AG20443 (cell line): ENCODE measurements at places on chromosomes 16 and 17.
A peak's percentile ranks its signal among the peaks of the same experiment; 100 is the strongest.

GRCh38 chr16:57072616-57073275 is 19.6 kb upstream of the CPNE2 start:
- no peak for DNase-seq

- DNase-seq: no peak
Measured at GRCh38 chr16:50900391-50900942, 158.6 kb downstream of the CYLD start.

DNA sequence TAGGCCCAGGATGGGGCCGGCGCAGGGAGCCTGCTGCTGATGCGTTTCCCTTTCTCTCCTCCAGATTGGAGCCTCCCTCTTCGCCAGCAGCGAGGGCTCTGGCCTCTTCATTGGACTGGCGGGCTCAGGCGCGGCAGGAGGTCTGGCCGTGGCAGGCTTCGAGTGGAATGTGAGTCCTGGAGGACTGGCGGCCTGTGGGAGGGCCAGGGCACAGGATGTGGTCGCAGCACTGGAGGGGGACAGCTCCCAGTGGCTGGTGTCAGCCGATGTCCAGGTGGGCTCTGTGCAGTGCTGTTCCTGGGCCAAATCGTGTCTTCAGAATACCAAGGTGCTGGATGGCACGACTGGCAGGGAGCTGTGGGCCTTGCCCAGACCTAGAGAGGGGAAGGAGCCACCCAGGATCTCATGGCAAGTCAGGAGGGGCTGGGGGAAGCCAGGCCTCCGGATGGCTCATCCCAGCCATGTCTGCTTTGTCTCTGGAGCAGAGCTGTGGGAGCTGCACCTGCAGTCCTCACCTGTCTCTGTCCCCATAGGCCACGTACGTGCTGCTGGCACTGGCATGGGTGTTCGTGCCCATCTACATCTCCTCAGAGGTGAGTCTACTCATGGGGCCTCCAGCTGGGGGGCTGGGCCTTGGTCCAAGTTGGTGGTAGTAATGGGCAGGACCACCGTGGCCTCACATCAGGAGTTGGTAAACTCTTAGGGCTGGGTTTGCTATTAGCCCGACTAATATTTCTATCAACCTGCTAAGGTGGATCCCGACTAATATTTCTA is 7.3 kb downstream of the SLC5A10 start:
- DNase-seq: no peak

DNA sequence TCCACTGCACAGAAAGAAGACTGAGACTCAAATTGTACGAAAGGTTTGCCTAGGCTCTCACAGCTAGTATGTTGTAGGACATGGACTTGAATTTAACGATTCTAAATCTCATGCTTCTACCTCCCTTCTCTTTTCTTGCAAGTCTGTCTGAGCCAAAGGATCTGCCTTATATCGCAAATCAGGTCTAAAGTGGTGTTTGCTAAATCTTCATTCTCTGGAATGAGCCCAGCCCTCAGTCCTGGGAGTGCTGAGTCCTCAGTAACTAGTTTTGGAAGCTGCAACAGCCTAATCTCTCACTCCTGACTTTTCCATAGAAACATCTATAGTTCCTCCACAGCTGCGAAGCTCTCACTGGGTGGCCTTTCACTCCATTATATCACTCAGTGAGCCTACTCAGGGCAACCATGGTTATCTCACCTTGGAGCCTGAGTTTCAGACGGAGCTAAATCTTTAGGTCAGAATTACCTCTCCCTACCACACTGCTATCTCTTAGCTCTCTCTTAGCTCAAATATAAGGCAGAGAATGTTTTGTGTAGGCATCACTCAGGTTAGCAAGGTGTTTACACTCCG is 575.5 kb upstream of the C16orf82 start:
- DNase-seq: no peak

DNA sequence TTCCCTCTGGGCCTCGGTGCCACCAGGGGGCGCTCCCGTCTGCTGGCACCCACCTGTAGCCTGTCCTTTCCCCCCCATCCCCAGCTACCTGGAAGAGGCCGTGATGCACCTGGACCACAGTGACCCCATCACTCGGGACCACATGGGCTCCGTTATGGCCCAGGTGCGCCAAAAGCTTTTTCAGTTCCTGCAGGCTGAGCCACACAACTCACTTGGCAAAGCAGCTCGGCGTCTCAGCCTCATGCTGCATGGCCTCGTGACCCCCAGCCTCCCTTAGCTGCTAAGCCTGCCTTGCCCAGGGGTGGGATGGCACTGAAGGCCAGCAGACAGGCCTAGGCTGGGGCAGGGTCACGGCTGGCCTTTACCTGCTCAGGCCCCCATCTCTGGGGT is 818 bp upstream of the NRN1L start:
- DNase-seq: peak; percentile 79

GRCh38 chr16:79286646-79287423 is 313.7 kb downstream of the MAF start:
- DNase-seq: no peak

DNA sequence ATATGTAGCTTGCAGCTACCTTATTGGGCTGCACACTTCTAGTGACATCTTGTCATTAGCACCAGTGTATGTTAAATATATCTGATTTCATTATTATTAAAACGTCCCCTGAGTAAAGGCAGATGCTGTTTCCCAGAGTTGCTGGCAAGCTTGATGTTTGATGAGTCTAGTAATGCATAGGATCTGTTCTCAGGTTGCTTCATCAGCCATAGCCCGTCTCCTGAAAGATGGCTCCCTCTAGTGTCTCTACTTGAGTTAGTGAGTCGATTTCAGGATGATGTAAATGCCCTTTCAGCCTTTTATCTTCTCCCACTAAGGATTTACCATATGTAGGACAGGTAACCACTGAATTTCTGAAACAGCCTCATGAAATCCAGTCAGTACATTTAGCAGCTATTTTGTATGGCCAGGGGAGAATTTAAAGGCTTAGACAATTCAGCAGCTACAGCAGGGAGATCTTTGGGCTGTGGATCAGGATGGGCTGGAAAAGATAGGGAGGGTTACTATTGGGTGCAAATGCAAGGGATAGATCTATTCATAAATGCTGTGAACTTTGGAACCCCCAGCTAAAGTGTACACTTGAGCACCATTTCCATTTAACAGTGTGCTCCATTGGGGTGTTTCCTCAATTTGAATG is 376.3 kb downstream of the CNTNAP4 start:
- DNase-seq: peak; percentile 7

DNA sequence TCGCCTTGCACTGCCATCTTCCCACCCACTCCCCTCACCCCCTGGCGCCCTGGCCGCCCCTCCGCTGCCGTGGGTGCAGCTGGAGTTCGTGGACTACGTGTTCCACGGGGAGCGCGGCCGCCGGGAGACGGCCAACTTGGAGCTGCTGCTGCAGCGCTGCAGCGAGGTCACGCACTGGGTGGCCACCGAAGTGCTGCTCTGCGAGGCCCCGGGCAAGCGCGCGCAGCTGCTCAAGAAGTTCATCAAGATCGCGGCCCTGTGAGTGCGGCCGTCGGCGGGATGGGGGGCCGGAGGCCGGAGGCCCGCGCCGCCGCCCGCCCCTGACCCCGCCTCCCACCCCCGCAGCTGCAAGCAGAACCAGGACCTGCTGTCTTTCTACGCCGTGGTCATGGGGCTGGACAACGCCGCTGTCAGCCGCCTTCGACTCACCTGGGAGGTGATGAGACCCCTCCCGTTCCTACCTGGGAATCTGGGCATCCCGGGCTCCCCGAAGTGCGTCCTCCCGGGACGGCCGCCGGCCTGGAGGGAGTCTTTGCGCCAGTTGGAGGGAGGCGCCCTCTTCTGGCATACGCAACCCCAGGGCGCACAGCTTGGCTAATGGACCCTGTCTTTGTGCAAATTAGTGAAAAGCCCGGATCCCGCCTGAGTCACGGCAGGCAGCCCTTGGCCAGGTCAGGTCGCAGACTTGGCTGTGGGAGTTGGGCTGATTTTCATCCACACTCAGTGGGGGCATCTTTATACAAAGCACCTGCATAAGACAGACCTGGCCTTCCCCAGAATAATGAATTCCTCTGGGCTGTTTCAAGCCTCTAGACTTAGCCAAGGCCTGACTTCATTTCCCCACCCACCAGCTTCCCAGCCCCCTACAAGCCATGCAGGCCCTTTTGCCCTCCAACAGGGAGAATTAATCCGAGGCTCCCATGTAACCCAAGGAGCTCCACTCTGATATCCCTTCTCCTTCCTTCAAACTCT is 14.3 kb downstream of the RAPGEFL1 start:
- DNase-seq: peak; percentile 90

GRCh38 chr17:17275971-17276370 is 5.1 kb downstream of the COPS3 start:
- DNase-seq: no peak

DNA sequence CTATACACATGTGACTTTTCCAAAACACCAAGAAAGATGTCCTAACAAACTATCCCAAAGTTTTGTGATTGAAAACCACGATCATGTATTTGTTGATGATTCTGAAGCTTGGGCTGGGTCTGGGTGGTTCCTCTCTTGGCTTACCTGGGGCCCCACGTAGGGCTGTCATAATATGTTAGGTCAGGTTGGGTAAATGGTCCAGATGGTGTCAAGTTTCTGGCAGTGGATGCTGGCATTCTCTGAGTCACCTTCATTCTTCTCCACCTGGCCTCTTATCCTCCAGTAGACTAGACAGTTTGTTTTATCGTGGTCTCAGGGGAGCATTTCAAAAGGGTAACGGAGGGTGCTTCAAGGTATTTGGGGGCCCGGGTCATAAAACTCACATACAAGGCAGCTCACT is 39.4 kb downstream of the SYCE1L start:
- no peak for DNase-seq

DNA sequence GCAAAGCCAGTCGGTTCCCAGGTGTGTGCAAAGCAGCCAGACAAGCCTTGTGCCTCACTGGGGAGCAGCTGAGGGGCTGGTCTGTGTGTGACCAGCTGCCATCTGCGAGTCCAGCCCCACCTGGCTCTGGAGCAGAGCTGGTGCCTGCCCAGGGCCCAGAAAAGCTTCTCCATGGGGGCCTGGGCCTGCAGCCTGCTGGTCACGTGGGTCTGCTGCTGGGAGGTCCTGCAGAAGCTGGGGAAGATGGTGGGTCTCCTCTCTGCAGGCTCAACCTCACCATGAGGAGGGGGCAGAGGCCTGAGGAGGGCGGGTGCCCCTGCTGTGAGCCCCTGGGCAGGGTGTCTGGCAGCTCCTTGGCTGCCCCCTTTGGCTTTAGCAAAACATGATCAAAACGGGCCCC is 71.9 kb downstream of the ENGASE start:
- no peak for DNase-seq

- peak; percentile 93 for DNase-seq
Measured at GRCh38 chr16:88922114-88922825, 54.7 kb downstream of the CBFA2T3 start.

DNA sequence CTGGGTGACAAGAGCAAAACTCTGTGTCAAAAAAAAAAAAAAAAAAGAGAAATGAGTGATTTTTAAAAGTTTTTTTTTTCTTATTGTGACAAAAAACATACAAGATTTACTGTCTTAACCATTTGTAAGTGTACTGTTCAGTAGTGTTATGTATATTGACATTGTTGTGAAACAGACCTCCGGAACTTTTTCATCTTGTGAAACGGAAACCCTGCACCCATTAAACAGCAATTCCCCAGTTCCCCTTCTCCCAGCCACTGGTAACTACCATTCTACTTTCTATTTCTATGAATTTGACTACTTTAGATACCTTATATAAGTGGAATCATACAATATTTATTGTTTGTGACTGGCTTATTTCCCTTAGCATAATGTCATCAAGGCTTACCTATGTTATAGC is 18.7 kb downstream of the DUS2 start:
- DNase-seq: no peak

GRCh38 chr17:9290226-9290613 is 268.9 kb downstream of the NTN1 start:
- DNase-seq: no peak

- no peak for DNase-seq
Measured at GRCh38 chr16:3656491-3657468, 2.3 kb downstream of the DNASE1 start.

- DNase-seq: peak; percentile 61
Measured at GRCh38 chr16:31529108-31529936, 1.6 kb downstream of the AHSP start.

GRCh38 chr16:73228649-73229048 is 180.7 kb upstream of the ZFHX3 start:
- peak; percentile 40 for DNase-seq

- no peak for DNase-seq
Measured at GRCh38 chr17:35878361-35878760, 1.8 kb downstream of the CCL5 start.

GRCh38 chr16:309476-309875 is 26.5 kb downstream of the PDIA2 start:
- no peak for DNase-seq

DNA sequence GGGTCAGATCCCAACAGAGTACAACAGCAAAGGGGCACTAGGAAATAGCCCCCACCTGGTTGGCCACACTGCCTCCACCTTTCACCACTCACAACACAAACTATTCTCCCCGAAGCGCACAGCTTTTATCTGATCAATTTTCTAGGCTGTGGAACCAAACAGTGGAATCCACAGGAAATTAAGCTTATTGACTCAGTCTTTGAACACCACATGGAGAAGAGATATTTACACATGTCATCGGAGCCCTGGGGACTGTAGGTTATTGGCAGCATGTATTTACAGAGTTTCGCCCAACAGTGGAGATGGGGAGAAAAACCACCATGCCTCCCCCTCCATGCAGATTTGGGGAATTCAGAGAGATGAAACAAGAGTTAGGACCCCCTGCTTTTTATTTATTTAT is 154.8 kb downstream of the XYLT1 start:
- no peak for DNase-seq

GRCh38 chr16:947255-947921 is 23.4 kb downstream of the LMF1 start:
- DNase-seq: no peak

GRCh38 chr16:66660422-66661209 is 35.9 kb downstream of the CMTM4 start:
- peak; percentile 89 for DNase-seq

GRCh38 chr16:20868890-20869289 is 31.3 kb downstream of the DCUN1D3 start:
- DNase-seq: peak; percentile 88

GRCh38 chr16:86035906-86036305 is 136.9 kb downstream of the IRF8 start:
- no peak for DNase-seq

DNA sequence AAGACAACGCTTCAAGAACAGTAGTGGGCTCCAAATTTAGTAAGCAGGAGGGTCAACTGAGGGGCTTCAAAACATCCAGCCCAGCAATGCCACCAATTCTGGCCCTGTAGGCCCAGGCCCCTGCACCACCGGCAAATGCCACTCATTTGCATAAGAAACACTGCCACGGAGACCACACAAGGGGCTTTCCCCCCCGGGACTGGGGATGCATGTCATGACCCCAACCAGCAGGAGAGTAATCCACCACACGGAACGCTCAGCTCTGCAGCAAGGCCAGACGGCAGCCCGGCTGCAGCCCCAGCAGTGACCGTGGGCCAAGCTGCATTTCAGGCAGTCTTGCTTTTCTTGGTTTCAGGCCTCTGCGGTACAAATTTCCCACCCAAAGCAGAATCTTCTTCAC is 14.1 kb downstream of the TMEM11 start:
- no peak for DNase-seq

GRCh38 chr17:64443086-64443760 is 5.7 kb upstream of the MILR1 start:
- DNase-seq: no peak

GRCh38 chr16:48025359-48025758 is 130.4 kb downstream of the ABCC12 start:
- no peak for DNase-seq

- DNase-seq: peak; percentile 100
Measured at GRCh38 chr17:76103274-76104139, at the start of gene EXOC7. Gene EXOC7, minus strand, starts transcription at chr17:76103787. Its CDS starts 95 bp downstream, at chr17:76103692.
